Pancreas (tissue), 10 donors: ENCODE measurements at places on chromosomes 16 and 17. TPM values are rescaled to one million over a fixed set of nuclear protein-coding genes. Genes with fewer than 3 reads are reported as not detected.

GRCh38 chr17:77847221-77848085, 111.0 kb upstream of the TNRC6C start:
- DNase-seq = no peak
- no peak overlapping the region for H3K4me3 ChIP-seq
- H3K36me3 ChIP-seq = no peaks in the 10 kb centered on the region
- no peaks in the 10 kb centered on the region for H3K4me1 ChIP-seq
- no peaks in the 10 kb centered on the region for H3K27me3 ChIP-seq

GRCh38 chr17:35726953-35727460, 4.4 kb upstream of the RASL10B start:
- no peaks in the 10 kb centered on the region for H3K4me1 ChIP-seq
- no peak overlapping the region for H3K4me3 ChIP-seq
- H3K27me3 ChIP-seq = no peaks in the 10 kb centered on the region
- no peak for DNase-seq
- no peak overlapping the region for H3K27ac ChIP-seq

GRCh38 chr17:31691251-31691905, 167.7 kb downstream of the COPRS start:
- no peaks in the 10 kb centered on the region for H3K36me3 ChIP-seq
- H3K4me1 ChIP-seq = no peaks in the 10 kb centered on the region
- H3K27ac ChIP-seq = no peak overlapping the region
- DNase-seq = no peak

GRCh38 chr16:86363057-86363490, 147.3 kb upstream of the FOXF1 start:
- H3K27me3 ChIP-seq = peaks cover 9% of the 10 kb centered on the region
- no peak overlapping the region for H3K27ac ChIP-seq
- H3K4me1 ChIP-seq = no peaks in the 10 kb centered on the region
- no peak for DNase-seq
- no peak overlapping the region for H3K4me3 ChIP-seq

DNA sequence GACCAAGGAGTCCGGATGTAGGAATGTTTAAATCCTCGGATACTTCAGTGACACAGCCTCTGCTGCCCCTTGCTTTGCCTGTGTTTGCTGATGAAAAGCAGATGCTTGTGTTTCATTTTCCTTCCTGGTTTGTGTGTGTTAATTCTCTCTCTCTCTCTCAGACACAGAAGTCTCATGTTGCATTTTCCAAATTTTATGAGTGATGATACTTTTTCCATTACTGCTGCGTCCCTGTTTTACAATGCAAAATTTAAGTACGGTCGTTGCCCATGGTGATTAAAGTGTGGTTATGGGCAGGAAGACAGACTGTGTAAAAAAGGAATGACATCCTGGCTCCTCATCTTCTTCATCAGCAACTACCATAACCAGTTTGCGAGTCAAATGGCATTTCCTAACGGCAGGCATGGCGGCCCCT, 5.7 kb downstream of the RMI2 start:
- no peaks in the 10 kb centered on the region for H3K4me1 ChIP-seq
- no peaks in the 10 kb centered on the region for H3K36me3 ChIP-seq
- no peak for DNase-seq

GRCh38 chr17:35666070-35666469, 65.4 kb upstream of the RASL10B start:
- H3K4me1 ChIP-seq = no peaks in the 10 kb centered on the region
- H3K27ac ChIP-seq = no peak overlapping the region
- no peak overlapping the region for H3K4me3 ChIP-seq
- no peak for DNase-seq
- no peaks in the 10 kb centered on the region for H3K36me3 ChIP-seq

DNA sequence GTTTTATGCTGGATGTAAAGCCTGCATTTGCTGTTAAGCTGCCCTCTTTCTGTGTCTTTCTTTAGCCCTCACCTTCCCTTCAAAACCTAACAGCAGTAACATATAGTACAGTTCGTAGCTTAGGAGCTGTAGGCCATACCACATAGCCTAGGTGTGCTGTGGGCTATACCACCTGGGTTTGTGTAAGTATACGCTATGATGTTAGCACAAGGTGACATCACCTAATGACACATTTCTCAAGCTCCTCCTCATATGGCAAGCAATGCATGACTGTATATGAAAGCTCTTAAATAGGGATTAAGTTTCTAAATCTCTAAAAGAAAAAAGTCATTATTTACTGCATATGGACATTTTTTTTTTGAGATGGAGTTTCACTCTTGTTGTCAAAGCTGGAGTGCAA, 57.8 kb upstream of the TMEM97 start:
- H3K4me3 ChIP-seq = no peak overlapping the region
- DNase-seq = no peak
- no peaks in the 10 kb centered on the region for H3K27me3 ChIP-seq
- H3K27ac ChIP-seq = no peak overlapping the region
- no peaks in the 10 kb centered on the region for H3K36me3 ChIP-seq

DNA sequence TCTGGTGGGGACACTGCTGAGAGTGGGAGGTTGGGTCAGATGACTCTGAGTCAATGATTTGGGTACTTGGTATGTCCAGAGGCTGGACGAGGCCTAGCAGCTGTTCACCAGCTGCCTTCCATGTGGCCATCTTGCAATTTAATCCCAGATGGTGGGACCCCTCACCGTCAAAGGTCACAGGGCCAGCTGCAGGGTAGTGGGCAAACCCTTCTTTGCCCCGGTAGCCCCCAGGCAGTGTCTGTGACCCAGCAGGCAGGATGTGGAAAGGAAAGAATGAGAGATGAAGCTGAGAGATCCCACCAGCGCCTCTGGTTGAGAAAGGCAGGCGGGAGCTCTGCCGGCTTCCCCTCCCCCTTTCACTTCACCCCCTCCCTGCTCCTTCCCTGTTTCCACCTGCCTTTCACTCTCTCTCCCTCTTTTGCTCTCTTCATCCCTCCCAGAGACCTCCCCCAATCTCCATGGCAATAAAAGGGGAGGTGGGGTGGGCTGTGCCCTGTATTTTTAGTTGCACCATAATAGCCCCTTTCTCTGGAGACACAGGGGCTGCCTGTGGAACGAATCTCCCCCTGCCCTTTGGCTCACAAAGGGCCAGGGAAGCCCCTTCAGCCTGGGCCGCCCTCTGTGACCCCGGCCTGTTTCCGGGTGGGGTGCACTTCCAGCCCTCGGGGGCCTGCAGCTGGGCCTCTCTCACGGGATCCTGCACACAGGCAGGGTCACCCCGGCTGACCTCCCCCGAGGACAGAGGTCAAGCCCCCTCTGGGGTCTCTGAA, 20.2 kb downstream of the CDK5RAP3 start:
- peaks cover 16% of the 10 kb centered on the region for H3K4me1 ChIP-seq
- H3K27ac ChIP-seq = no peak overlapping the region
- H3K27me3 ChIP-seq = no peaks in the 10 kb centered on the region
- H3K36me3 ChIP-seq = no peaks in the 10 kb centered on the region

DNA sequence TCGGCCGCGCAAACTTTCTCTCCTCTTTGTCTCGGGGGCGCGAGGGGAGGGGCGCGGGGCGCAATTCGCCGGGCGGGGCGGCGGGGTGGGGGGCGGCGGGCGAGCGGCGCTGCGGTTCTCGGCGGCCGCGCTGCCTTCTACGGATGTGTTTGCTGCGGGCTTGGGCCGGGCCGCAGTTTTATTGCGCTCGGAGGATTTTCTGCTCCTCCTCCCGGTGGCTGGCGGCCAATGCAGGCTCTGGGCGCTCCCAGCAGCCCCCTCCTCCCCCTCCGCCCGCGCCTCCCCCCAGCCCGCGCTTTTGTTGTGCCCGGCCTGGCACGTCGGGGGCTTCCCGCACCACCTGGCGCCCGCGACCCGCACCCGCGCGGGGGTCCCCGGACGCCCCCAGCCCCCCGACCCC, at the start of gene TIMP2:
Gene TIMP2 (minus strand): TSS at position 154 of the 400 bp plus-strand sequence. CDS start 299 bp downstream, outside the sequence.
- peak; percentile 86 for DNase-seq
- H3K4me3 ChIP-seq = peak within 1 kb of the TSS; percentile 73
- no peaks in the 10 kb centered on the region for H3K36me3 ChIP-seq
- peaks cover 32% of the 10 kb centered on the region for H3K4me1 ChIP-seq
- H3K27ac ChIP-seq = peak within 1 kb of the TSS; percentile 90

The TSPAN10 gene
- 0.24 TPM for total RNA-seq

The KRT25 gene
- total RNA-seq = not detected

The MYH2 gene
- not detected for total RNA-seq

The MTMR4 gene
- total RNA-seq = 19.9 TPM

The CPHXL2 gene
- not detected for total RNA-seq
